ENCODE measurements at places on chromosomes 13 and 19.
A peak's percentile ranks its signal among the peaks of the same experiment; 100 is the strongest.

- DNase-seq, result no peak
Observed at GRCh38 chr19:15332311-15332996, at the start of gene BRD4. TSS of gene BRD4 (minus strand) at chr19:15332539. CDS start at chr19:15273099, 59,440 bp downstream.

- DNase-seq, result no peak
Observed at GRCh38 chr13:23254506-23254905, 73.7 kb downstream of the SGCG start.

- DNase-seq, result no peak
Observed at GRCh38 chr13:40576369-40576768, 90.1 kb downstream of the FOXO1 start.

DNA sequence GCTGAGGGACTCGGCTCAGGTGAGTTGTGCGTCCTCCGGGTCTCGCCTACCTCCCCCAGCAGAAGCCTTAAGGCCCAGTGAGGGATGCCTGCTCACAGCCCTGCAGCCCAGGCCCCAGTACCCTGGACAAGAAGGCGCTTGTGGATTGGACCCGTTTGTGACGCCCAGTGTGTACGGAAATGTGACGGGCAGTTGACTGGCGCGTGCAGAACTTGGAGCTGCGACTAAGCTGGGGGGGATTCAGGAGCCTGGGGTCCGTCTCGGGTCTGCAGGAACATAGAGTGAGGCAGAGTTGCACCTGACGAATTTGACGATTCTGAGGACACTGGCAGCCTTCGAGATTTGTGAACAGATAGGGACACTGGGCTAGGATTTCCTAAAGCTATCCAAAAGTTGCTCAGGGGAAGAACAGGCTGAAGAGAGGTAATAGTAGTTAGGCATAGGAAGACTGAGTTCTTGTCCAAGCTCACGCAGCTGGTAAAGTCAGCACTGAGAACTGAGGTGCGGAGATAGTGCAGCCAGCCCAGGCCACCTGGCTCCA, 519 bp downstream of the ZNF551 start:
- no peak for DNase-seq

- DNase-seq, result no peak
Observed at GRCh38 chr13:95445131-95445530, 107.4 kb upstream of the CLDN10 start.

- no peak for DNase-seq
Observed at GRCh38 chr13:100476963-100477362, 111.6 kb downstream of the GGACT start.

DNA sequence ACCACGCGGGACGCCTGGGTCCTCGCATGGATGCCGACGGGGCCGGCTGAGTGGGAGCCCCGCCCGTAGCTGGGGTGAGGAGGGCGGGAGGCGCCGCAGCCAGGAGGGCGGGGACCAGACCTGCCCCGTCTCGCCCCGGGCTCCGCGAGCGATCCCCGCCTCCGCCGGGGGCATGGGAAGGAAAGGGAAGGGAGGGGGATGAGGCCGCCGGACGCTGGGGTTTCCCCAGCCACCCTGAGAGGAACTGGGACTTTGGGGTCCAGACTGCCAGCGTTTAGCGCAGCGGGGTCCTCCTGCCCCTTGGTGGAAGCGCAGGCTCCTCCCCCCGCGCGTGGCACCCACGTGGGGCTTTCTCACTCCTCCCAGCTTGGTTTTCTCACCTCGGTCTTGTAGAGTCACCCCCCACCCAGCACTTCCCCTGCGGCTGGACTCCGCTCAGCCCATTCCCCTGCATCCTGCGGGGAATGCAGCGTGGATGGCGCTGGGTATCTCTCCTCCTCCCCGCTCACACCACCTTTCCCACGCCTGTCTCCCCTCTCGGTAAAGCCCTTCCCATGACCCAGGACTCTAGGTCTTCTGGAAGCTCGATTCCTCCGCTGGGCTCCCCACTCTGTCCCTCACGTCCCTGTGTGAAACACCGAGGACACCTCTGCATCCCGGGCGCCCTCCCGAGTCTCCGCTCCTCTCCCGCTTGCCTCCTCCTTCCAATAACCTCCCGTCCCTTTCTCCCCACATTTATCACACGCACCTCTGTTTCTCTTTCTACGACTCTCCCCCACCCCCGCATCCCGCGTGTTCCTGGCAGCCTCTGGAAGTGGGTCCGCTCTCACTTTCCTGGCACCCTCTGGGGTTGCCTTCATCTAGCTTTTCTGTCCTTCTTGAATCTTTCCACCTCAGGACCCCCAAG, 2.1 kb downstream of the TGFB1 start:
- no peak for DNase-seq

- DNase-seq, result no peak
Observed at GRCh38 chr19:55305491-55305890, 19.6 kb downstream of the TMEM150B start.

- DNase-seq, result no peak
Observed at GRCh38 chr13:33322543-33322809, 36.9 kb upstream of the STARD13 start.

DNA sequence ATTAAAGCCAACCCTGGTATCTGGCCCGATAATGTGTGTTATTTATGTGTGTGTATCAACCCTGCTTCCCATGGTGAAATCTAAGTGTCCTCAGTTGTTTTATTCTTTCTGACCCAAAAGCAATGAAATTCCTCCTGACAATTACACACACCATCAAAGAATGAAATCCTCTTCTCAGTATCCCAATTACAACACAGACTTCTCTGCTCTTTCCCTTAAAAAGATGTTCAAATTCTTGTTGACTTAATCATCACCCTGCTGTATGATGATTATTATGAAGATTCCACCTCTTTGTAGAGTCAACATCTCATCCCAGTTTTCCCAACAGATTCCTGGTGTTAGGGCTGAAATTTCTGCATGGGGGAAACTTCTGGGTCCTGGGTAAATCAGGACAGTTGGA, 8.9 kb upstream of the TRPC4 start:
- no peak for DNase-seq

- DNase-seq, result peak; percentile 37
Observed at GRCh38 chr19:43798546-43799409, 3.5 kb downstream of the LYPD5 start.

DNA sequence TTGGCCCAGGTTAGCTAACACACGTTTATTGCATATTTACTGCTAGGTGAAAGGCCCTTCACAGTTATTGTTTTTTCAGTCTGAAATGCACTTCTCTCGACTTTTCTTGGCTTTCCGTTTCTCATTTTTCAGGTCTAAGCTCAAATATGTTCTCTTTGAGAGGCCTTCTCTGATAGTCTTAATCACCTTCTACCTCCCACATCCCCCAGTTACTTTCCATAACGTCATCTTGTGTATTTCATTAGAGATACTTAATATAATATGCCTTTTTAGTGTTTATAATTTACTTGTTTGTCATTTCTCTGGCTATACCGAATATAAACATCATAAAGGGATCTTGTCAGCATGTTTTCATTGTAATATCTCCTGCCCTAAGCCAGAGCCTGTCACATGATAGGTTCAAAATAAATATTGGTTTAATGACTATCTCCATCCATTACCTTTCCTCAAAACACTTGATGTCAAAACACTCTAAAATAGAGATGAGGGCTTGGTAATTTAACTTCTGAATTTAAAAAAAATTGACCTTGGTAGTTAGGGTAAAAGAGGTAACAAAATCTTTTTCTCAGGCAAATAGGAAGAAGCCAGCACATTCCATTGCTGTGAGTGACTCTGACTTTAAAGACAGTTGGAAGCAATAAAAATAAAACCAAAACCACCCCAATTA, 168.6 kb upstream of the RFC3 start:
- no peak for DNase-seq

DNA sequence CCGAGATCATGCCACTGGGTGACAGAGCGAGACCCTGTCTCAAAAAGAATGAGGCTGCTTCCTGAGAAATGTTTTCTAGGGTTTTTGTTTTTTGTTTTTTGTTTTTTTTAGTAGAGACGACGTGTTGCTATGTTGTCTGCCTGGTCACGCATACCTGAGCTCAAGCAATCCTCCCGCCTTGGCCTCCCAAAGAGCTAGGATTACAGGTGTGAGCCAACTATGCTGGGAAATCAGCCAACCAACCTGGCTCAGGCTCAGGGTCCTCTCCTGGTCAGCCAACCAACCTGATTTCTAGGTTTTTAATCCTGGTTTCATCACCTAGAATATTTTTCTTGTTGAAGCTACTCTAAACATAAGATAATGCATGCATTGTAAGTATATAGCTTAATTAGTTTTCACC, 7.8 kb downstream of the DHX34 start:
- no peak for DNase-seq

All from NCI-H510A (cell line).